ENCODE measurements at places on chromosomes 16 and 17.

DNA sequence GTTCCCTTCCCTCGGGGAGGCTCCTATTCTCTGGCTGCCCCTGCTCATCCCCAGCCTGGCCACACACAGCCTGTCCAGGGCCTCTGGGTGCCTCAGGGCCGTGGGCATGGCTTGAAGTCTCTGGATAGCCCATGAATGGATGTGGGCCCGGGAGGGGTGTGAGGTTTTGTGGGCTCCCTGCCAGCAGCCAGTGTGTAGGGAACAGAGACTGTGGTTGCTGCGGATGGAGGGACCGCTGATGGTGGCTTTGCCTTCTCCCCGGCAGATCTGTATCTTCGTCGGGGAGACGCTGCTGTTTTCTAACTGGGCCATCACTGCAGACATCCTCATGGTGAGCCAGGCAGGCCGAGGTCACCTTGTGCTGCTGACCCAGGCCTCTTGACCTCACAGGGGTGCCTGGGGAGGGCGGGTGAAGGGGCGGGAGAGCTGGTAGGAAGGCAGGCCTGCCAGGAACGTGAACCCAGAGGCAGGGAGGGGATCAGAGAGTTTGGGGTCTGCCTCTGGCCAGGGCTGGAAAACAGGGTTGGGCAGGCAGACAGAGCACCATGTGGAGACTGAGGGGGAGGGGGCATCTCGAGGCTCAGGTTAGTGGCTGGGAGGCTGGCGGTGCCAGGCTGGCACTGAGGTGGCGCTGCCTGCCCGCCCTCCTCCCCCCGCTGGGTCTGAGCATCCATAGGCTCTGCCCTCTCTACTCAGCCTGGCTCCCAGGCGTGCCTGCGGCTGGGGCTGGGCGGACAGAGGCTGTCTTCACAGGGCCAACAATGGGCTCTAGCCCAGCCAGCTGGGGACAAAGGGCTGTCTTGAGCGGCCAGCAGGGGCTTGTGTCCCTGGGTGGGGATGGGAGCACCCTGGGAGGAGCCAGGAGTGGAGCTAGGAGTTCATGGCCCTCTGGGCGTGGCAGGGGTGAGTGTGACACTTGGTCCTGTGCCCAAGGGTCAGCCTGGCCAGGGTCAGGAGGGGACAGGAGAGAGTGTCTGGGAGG, 21.4 kb downstream of the MYBBP1A start:
- DNase-seq: no peak

DNA sequence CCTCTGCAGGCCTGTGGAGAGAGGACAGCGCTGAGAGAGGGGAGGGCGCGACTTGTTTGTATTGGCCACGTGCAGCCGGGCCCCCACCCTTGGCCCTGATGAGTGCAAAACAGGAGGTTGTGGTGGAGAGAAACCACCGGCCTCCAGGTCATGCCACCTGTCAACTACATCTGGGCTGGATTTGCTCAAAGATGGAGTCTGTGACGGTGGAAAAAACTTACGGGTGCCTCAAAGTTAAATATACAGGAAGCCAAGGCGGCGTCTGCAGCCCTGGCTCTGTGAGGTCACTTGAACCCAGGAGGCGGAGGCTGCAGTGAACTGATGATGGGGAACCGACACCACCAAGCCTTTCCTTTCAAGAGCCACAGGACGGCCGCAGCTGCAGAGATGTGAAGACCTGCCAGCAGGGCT, 15.7 kb downstream of the C16orf74 start:
- DNase-seq: no peak

GRCh38 chr17:77147357-77147801, 6.6 kb downstream of the SEC14L1 start:
- DNase-seq: no peak

GRCh38 chr17:66150708-66151107, 41.2 kb downstream of the CEP112 start:
- no peak for DNase-seq

Measured in ACHN (cell line).